ENCODE measurements at places on chromosomes 7 and 10.

DNA sequence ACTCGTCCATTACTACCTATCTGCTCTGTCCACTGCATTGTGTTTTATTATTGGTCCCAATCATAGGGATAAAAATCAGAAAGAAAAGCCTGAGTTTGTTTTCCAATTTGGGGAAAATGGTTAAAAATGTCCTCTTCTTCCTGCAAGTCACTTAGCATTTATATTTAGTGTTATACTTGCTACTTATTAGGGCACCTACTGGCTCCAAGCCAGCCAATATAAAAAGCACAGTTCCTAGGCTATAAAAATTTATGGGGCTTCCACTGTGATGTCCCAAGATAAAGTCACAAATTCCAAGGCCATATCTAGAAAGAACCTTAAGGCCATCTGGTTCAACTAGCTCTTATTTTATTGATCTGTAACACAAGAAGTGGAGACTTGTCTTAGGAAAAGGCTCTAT, 3.2 kb downstream of the SLC35B4 start:
- no peak for DNase-seq

DNA sequence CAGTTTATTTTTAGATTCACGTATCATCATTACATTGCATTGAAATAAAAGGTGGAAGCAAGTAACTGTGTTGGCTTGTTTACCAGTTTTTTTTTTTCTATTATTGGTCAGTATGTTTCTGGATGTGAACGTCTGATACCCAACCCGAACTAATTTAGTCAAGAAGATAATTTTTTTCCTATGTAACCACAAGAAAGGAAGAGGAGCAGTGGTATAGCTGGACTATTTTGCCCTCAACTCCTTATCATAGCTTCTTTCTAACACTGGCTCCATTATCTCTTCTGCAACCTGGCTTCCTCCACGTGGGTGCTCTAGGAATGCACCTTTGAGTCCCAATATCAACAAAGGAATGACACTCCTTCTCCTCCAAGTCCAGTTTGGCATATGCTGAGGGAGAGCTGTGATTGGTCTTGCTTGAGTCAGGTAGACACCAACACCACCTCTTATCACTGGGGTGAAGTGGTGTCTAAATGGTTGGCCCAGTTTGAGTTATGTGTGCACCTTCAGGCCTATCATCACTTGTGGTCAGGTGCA, 29.4 kb downstream of the OR9A2 start:
- no peak for DNase-seq

GRCh38 chr10:70573599-70574506, 28.7 kb downstream of the PRF1 start:
- DNase-seq, result no peak

GRCh38 chr7:105885387-105886111, 9.2 kb upstream of the ATXN7L1 start:
- DNase-seq, result no peak

DNA sequence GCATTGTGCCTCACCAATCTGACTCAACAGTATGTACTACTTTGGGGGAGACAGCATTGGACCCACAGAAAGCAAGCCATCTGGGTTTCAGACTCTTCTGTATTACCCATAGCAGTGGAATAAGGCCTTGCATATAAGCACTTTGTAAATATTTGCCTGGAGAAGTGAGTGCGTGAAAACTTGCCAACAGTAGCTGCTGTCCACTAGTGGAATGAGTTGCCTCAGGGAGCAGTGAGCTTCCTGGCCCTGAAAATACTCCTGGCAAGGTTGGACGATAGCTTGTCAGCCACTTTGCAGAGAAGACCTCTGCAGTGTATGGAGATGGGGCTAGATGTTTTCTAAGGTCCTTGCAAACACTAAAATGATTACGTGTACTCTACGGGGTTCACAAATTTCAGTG, 21.6 kb downstream of the GARS1 start:
- no peak for DNase-seq

Measured in NCI-H1436 treated with DMSO at 0.1 percent for 48 hours (cell line).